A549 (cell line): ENCODE measurements at places on chromosomes 2 and 18. TPM values are rescaled to one million over a fixed set of nuclear protein-coding genes. Genes with fewer than 3 reads are reported as not detected.

DNA sequence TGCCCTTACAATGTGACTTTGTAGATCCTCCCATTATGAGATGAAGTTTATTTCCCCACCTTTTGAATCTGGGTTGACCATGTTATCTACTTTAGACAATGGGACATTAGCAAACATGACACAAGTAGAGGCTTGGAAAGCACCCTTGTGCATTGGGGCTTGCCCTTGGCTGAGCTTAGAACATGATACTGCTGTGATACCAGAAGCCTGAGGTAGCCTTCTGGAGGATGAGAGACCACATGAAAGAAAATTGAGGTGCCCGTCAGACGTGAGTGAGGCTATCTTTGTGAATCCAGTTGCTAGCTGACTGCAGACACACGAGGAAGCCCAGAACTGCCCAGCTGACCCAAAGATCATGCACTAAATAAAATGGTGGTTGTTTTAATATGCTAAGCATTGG lies 341.2 kb downstream of the CYP26B1 start:
- DNase-seq = no peak

DNA sequence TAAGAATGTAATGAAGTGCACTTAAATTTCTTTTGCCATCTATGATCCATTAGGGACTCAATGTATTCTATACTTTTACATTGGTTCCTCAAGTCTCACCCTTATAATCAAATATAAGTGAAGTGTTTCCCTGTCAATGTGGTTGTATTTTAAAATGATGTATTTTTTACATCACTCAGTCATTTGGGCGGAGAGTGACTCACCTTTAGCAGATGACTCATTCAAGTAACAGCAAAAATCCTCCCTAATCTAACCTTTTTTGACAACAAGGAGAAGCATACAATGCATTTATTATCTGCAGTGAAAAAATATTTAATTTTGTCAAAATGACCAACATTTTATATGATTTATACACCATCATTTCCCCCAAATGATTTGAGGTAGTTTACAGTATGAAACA lies 94.4 kb downstream of the FANCL start:
- DNase-seq = peak; percentile 29

DNA sequence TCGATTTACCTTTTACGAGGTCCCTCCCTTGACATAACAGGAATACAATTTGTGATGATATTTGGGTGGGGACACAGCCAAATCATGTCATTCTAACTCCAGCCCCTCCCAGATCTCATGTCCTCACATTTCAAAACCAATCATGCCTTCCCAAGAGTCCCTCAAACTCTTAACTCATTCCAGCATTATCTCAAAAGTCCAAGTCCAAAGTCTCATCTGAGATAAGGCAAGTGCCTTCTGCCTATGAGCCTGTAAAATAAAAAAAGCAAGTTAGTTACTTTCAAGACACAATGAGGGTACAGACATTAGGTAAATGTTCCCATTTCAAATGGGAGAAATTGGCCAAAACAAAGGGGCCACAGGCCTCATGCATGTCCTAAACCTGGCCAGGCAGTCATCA lies 381.1 kb downstream of the PIK3C3 start:
- no peak for DNase-seq

DNA sequence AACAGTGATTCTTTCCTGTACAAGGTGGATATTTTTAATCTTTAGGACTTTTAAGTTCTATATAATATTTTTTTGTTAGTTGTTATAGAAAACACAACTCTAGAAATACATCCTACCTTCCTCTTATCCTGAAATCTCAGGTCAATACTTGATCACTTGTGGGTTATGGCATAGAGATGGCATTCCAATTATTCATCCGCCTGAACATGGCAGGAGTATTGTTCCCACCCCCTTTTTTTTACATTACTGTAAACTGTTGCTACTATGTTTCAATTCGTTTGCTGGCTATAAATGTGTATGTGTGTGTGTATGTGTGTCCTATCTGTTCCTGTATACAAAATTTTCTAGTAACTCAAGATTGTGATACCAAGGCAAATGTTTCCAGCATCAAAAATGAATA lies 43.3 kb upstream of the FN1 start:
- DNase-seq = no peak

DNA sequence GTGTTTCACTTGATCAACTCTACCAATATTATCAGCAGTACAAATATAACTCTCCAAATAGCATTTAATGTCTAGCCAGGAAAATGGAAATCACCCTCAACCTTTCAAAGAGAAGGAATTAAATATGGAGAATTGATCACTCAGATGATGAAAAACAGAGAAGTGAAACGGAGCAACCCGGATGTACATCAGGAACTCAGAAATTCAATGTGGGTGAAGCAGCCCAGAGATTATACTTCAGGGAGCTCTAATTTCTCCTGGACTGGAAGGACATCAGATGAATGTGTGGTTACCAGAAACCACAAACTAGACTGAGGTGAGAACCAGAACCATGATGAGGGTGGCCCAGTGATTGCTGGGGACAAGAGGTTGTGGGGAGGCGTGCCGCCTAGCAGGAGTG lies 35.5 kb upstream of the COBLL1 start:
- DNase-seq = no peak

GRCh38 chr2:17772532-17772931 lies 18.6 kb downstream of the GEN1 start:
- no peak for DNase-seq

GRCh38 chr2:182182436-182182835 lies 196.8 kb downstream of the PPP1R1C start:
- no peak for DNase-seq

Gene MROH2A
- polyA plus RNA-seq = 0.04 to 0.28 TPM (median 0.10 TPM) in 3 replicates

Gene AGXT
- polyA plus RNA-seq = not detected in 3 replicates

Gene KRTCAP3
- 0.68 to 0.92 TPM (median 0.79 TPM) in 3 replicates for polyA plus RNA-seq
